Neural progenitor cell (in vitro differentiated cells): ENCODE measurements at places on chromosomes 16 and 17. TPM values are rescaled to one million over a fixed set of nuclear protein-coding genes. Genes with fewer than 3 reads are reported as not detected.
A peak's percentile ranks its signal among the peaks of the same experiment; 100 is the strongest.

Gene MMP15
- total RNA-seq, result 7.2 and 26.0 TPM in 2 replicates

Gene IRX5
- total RNA-seq, result 1.0 and 1.6 TPM in 2 replicates

Gene NHLRC4
- total RNA-seq, result 0.28 TPM in 1 of 2 replicates, not detected in the other

Gene CA5A
- not detected in 2 replicates for total RNA-seq

Gene HSD17B2
- total RNA-seq, result not detected in 2 replicates

Gene ENGASE
- 11.7 and 29.4 TPM in 2 replicates for total RNA-seq

GRCh38 chr16:11278681-11279628 is 2.2 kb downstream of the PRM1 start:
- no peak overlapping the region for H3K4me3 ChIP-seq
- no peak overlapping the region for H3K27ac ChIP-seq
- no peak for DNase-seq
- H3K27me3 ChIP-seq, result no peaks in the 10 kb centered on the region
- H3K36me3 ChIP-seq, result no peaks in the 10 kb centered on the region

DNA sequence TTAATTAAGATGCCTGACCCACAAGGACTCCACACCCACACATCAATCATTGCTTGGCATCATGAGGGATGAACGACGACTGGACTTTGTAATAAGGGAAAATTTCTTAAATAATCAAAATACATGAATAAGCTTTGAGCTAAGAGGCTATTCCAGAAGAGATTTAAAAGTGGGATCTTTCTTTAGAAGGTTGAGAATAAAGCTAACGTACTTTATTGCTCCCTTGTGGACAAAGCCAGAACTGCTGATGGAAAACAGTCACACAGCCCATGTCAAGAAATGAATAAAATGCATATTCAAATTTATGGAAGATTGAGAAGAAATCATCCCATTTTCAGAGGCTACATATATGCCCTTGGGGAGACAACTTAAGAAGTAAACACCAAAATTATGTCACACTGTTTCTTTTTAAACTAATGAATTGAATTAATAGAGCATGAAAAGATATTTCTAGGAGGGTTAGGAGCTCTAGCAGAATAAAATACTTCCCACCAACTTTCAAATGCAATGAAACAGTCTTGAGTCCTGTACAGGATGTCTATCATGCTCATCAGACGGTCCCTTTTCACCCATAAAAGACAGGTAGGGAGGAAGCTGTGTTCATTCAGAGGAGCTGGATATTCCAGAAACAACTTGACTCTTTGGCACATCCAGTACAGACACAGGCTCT is 60.2 kb upstream of the PHOSPHO1 start:
- DNase-seq, result peak; percentile 34
- H3K27me3 ChIP-seq, result no peaks in the 10 kb centered on the region
- no peak overlapping the region for H3K4me3 ChIP-seq
- H3K36me3 ChIP-seq, result no peaks in the 10 kb centered on the region

GRCh38 chr17:73227944-73228343 is 33.7 kb downstream of the CPSF4L start:
- H3K4me3 ChIP-seq, result no peak overlapping the region
- H3K4me1 ChIP-seq, result peaks cover 16% of the 10 kb centered on the region
- no peak overlapping the region for H3K27ac ChIP-seq
- no peaks in the 10 kb centered on the region for H3K27me3 ChIP-seq
- DNase-seq, result no peak

DNA sequence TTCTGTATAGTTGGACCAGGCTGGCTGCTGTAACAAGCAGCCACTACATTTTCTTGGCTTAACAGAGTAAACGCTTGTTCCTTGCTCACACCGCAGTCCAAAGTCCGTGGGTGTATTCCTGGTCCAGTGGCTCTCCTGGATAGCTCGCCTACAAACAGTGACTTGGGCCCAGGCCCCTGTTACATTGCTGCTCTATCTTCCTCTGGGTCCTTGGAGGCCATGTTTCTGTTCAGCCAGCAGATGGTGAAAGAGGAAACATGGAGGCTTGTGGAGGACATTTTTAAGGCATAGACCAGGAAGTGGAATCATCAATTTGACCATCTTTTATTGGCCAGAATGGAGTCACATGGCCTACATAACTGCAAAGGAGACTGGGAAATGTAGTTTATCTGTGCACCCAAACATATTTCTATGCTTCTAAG is 55.1 kb downstream of the ATP2C2 start:
- no peak for DNase-seq
- H3K4me3 ChIP-seq, result no peak overlapping the region

- no peaks in the 10 kb centered on the region for H3K27me3 ChIP-seq
- no peak overlapping the region for H3K27ac ChIP-seq
- H3K36me3 ChIP-seq, result no peaks in the 10 kb centered on the region
- H3K4me3 ChIP-seq, result no peak overlapping the region
These were observed 76.7 kb downstream of the C16orf95 start for GRCh38 chr16:87240211-87241136.

DNA sequence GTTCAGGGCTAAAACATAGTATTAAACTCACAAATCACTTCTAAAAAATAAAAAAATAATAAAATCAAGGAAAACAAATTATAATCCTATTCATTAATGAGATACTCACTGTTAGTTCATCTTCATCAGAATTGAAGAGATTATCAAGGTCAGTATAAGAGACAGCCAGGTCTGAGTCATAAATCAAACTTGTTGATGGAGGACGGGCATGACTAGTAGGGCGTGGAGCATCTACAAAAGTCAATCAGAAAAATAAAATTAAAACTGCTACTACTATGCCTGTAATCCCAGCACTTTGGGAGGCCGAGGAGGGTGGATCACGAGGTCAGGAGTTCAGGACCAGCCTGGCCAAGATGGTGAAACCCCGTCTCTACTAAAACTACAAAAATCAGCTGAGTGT is 59.1 kb upstream of the INTS2 start:
- peaks cover 35% of the 10 kb centered on the region for H3K36me3 ChIP-seq
- no peak overlapping the region for H3K27ac ChIP-seq
- H3K27me3 ChIP-seq, result no peaks in the 10 kb centered on the region
- DNase-seq, result no peak

GRCh38 chr16:82715833-82716232 is 89.1 kb downstream of the CDH13 start:
- no peaks in the 10 kb centered on the region for H3K27me3 ChIP-seq
- H3K4me1 ChIP-seq, result no peaks in the 10 kb centered on the region
- H3K4me3 ChIP-seq, result no peak overlapping the region
- no peaks in the 10 kb centered on the region for H3K36me3 ChIP-seq
- H3K27ac ChIP-seq, result no peak overlapping the region

- DNase-seq, result peak; percentile 11
- H3K4me3 ChIP-seq, result no peak overlapping the region
- H3K36me3 ChIP-seq, result no peaks in the 10 kb centered on the region
- peaks cover 3% of the 10 kb centered on the region for H3K4me1 ChIP-seq
- H3K27me3 ChIP-seq, result peaks cover 67% of the 10 kb centered on the region
These were observed 38.9 kb upstream of the NDRG4 start for GRCh38 chr16:58461056-58461455.

GRCh38 chr16:85358704-85359146 is 246.5 kb upstream of the CIBAR2 start:
- DNase-seq, result no peak
- no peak overlapping the region for H3K4me3 ChIP-seq
- H3K36me3 ChIP-seq, result no peaks in the 10 kb centered on the region
- no peak overlapping the region for H3K27ac ChIP-seq
- no peaks in the 10 kb centered on the region for H3K27me3 ChIP-seq

- no peaks in the 10 kb centered on the region for H3K4me1 ChIP-seq
- H3K27ac ChIP-seq, result no peak overlapping the region
- no peak overlapping the region for H3K4me3 ChIP-seq
- DNase-seq, result no peak
- H3K36me3 ChIP-seq, result no peaks in the 10 kb centered on the region
- peaks cover 11% of the 10 kb centered on the region for H3K27me3 ChIP-seq
These were observed 157.3 kb upstream of the IRX3 start for GRCh38 chr16:54443839-54444238.

DNA sequence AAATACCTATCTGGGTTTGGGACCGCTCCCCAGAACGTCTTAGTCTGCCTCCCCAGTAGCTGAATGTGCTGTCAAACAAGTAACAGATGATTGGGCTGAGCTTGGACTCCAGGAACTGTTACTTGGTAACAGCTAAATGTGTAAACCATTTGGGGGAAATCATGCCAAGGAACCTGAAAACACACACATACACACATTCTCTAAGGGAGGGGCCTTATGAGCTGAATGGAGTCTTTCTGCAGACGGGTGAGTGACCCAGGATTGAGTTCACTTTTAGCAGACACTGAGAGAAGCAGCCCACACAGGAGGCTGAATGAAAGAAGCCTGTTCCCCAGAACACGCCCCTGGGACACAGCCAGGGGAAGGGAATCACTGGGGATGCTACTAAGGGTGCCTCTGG is 1.6 kb downstream of the ACLY start:
- peak; percentile 29 for DNase-seq
- no peak overlapping the region for H3K27ac ChIP-seq
- peak overlapping the region; percentile 94 for H3K4me3 ChIP-seq
- H3K36me3 ChIP-seq, result no peaks in the 10 kb centered on the region
- peaks cover 48% of the 10 kb centered on the region for H3K4me1 ChIP-seq

DNA sequence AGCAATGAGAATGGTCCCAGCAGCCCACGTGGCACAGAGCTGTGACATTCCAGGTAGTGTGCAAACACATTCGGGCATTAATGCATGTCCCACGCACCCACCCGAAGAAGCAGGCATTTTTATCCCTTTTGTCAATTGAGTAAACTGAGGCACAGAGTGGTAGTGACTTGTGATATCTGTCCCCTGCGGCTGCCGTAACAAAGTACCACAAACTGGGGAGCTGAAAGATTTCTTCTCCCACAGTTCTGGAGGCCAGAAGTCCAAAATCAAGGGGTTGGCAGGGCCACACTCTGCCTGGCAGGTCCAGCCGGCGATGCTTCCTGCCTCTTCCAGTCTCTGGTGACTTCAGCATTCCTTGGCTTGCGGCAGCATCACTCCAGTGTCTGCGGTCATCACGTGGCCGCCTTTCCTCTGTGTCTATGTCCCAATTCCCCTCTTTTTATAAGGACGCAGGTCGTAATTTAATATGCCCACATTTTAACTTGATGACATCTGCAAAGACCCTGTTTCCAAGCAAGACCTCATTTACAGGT is 221.9 kb upstream of the GSE1 start:
- peaks cover 11% of the 10 kb centered on the region for H3K4me1 ChIP-seq
- H3K27ac ChIP-seq, result no peak overlapping the region
- H3K36me3 ChIP-seq, result no peaks in the 10 kb centered on the region
- H3K4me3 ChIP-seq, result no peak overlapping the region
- DNase-seq, result no peak

DNA sequence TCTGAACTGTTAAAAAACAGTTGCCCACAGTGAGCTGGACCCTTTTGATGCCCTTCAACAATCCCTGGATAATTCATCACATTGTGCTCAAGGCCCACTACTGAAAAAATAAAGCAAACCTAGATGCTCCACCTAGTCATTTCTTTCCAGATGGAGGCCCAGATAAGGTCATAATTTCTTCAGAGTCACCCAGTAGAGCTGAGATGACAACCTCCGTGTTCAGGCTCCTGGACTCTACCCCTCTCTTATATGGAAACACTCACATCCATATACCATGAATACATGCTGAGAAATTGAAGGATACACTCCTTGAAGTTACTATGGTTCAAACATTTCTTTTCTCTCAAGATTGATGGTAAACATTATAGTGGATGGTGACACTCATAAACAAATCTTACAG is 2.7 kb upstream of the ABCA3 start:
- peaks cover 65% of the 10 kb centered on the region for H3K27me3 ChIP-seq
- no peak overlapping the region for H3K4me3 ChIP-seq
- no peaks in the 10 kb centered on the region for H3K4me1 ChIP-seq
- no peak overlapping the region for H3K27ac ChIP-seq

- no peaks in the 10 kb centered on the region for H3K27me3 ChIP-seq
- H3K36me3 ChIP-seq, result no peaks in the 10 kb centered on the region
- peaks cover 4% of the 10 kb centered on the region for H3K4me1 ChIP-seq
- H3K4me3 ChIP-seq, result no peak overlapping the region
These were observed 7.0 kb upstream of the MYH2 start for GRCh38 chr17:10556301-10557005.

GRCh38 chr16:31487720-31488467 is 5.0 kb downstream of the SLC5A2 start:
- H3K27me3 ChIP-seq, result peaks cover 70% of the 10 kb centered on the region
- H3K4me3 ChIP-seq, result peak overlapping the region; percentile 56
- no peak overlapping the region for H3K27ac ChIP-seq
- peak; percentile 76 for DNase-seq

DNA sequence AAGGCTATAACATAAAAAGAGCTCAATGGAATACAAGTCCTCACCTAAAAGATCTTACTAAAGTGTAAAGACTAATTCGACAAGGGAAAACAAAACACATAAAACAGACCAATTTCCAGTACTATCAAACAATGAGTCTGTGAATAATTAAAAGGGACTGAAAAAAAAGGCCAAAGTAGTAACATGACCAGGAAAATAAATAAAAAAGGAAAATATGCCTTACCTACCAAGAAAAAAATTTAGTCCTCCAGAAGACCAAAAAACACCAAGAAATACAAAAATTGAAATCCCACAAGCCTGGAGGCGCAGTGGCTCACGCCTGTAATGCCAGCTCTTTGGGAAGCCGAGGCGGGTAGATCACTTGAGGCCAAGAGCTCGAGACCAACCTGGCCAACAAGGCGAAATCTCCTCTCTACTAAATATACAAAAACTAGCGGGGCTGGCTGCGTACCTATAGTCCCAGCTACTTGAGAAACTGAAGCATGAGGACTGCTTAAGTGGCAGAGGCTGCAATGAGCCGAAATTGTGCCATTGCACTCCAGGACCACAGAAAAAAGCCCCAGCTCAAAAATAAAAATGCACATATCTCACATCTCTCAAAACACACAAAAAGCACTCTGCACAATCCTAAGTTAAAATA is 60.8 kb downstream of the TEX14 start:
- no peaks in the 10 kb centered on the region for H3K27me3 ChIP-seq
- DNase-seq, result peak; percentile 70
- H3K4me1 ChIP-seq, result no peaks in the 10 kb centered on the region
- no peaks in the 10 kb centered on the region for H3K36me3 ChIP-seq

DNA sequence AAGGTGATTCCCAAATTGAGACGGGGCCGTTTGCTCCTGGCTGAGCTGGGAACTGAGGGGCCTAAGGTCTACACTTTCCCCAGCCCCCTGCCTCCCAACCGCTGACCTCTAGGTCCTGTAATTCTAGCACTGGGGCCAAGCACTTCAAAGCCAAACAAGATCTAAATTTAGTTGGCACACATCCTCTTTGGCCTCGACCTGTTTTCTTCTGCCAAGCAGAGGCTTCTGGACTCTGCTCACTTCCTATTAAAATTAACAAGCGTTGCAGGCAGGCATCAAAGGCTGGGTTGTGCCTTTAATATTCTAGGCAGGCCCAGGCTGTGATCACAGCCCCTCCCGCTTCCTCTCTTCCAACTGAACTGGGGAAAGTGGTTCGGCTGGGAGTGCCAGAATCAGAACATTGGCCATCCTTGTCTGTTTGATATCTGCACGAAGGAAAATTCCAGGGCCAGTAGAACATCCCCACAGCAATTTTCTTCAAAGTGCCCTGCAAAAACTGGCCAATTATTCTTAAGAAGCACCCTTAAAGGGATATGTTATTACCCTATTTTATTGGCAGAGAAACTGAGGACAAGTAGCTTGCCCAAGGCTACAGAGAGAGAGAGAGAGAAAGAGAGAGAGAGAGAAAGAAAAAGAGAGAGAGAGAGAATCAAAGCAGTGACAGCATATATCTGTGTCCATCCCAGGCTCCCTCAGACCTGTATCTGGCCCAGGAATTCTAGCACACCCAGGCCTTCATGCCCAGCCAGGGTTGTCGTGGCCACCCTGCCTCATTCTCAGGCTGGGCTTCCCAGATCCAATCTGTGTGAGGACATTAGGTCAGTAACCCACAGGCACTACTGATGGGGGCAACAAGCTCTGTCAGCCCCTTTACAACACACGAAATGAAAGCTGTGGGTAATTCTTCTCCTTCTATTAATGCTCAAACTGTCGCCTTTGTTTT is 12.8 kb upstream of the MT4 start:
- H3K4me1 ChIP-seq, result peaks cover 11% of the 10 kb centered on the region
- DNase-seq, result no peak
- H3K36me3 ChIP-seq, result no peaks in the 10 kb centered on the region
- no peaks in the 10 kb centered on the region for H3K27me3 ChIP-seq
- no peak overlapping the region for H3K4me3 ChIP-seq
